ENCODE measurements at places on chromosomes 1 and 21.
A peak's percentile ranks its signal among the peaks of the same experiment; 100 is the strongest.

DNA sequence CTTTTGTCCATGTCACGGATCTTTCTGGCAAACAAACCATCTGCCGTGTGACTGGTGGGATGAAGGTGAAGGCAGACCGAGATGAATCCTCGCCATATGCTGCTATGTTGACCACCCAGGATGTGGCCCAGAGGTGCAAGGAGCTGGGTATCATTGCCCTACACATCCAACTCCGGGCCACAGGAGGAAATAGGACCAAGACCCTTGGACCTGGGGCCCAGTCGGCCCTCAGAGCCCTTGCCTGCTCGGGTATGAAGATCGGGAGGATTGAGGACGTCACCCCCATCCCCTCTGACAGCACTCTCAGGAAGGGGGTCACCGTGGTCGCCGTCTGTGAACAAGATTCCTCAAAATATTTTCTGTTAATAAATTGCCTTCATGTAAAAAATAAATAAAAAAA, 35.9 kb upstream of the NBL1 start:
- no peak for DNase-seq

DNA sequence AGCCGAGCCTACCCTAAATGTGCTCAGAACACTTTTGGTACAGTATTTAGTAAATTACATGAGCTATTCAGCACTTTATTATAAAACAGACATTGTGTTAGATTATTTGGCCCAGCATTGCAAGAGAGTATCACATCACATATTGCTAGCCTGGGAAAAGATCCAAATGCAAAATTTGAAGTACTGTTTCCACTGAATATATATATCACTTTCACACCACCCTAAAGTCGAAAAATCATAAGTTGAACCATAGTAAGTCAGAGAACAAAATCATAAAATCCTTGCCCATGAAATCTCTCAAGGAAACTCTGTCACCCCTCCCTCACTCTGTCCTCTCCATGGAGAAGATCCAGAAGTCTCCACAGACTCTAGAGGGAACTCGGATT, 33.1 kb downstream of the RGS8 start:
- no peak for DNase-seq

DNA sequence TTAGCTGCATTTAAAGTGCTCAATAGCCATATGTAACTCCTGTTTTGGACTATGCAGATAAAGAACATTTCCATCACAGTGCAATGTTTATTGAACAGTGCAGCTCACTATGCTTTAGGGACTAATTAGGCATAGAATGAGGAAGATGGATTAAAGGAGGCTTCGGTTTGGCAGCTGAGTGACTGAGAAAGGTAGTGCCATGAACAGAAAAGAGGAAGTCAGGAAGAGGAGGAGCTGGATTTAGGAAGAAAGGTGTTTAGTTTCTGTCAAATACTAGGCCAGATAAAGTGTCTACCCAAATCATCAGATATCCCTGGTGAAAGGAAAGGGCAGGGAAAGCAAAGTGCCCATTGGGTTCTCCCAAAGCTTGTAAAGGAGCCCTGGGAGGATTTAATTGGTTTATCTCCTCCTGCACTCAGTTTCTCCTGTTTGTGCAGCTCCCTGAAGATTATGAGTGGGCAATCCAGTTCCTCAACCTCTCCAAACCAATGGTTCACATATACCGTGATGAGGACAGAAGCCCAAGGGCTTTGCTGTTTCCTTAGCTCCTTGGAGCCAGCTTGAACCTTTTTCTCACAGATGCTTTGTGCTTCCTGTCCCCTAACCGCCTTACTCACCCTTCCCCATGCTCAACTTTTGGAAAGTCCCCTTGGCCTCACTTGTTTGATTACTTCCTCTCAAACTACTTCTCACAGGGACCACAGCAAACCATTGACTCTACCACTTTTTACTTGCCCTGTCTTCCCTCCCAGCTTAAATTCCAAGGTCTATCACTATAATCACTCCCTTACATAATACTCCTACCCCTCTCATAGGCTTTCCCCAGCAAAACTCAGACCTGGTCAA, 3.5 kb upstream of the RAP1A start:
- DNase-seq = no peak

DNA sequence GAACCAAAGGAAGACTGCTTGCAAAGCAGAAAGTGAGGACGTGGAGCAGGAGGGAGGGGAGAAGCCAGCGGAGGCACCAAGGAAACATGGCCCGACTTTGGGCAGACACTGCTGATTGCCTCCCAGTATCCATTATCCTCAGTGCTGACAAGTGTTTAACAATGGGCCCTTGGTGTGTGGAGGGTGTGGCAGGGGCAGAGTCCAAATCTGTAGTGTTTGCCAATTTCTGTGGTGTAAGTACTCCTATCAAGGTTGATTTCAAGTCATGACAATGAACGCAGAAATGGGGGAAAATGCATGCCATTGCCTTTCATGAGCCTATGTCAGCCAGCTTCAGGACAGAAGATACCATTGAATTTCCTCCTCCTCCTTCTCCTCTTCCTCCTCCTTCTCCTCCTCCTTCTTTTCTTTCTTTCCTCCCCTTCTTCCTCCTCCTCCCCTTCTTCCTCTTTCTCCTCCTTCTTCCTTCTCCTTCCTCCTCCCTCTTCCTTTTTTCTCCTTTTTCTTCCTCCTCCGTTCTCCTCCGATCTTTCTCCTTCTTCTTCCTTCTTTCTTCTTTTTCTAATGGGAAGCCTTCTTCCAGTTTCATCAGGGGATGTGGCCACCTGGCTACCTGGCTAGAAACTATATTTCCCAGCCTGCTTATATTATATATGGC, 10.3 kb upstream of the PHC2 start:
- no peak for DNase-seq

- DNase-seq = no peak
These were observed 206.3 kb downstream of the OMA1 start for GRCh38 chr1:58340185-58340584.

DNA sequence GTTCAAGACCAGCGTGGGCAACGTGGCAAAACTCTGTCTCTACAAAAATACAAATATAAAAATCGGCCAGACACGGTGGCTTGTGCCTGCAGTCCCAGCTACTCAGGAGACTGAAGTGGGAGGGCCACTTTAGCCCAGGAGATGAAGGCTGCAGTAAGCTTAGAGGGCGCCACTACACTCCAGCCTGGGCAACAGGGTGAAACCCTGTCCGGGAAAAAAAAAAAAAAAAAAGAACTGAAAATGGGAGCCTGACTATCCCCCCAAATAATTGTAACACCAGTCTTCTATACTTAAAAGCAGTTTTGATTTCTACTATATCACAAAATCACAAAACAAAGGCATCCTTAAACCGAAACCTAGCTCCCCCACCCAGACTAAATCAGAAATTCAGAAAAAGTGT, 60.3 kb downstream of the CDC42BPA start:
- no peak for DNase-seq

DNA sequence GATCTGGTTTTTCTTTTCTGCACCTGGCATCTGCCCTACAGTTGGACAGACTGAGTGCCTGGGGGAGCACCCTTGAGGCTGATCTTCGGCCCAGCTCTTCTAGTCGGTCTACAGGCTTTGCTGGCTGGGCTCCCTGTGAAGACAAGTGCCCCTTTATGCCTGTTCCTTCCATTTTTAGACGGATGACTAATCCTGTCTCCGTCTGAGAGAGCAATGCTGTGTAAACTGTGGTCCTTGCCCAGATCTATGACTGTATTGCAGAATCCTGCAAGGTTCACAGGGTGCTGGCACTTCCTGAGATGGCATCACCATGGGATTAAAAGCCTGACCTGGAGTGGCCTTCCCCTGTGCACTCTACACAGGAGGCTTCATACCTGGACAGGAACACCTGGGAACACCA, 47.6 kb upstream of the SAMD13 start:
- DNase-seq = no peak

DNA sequence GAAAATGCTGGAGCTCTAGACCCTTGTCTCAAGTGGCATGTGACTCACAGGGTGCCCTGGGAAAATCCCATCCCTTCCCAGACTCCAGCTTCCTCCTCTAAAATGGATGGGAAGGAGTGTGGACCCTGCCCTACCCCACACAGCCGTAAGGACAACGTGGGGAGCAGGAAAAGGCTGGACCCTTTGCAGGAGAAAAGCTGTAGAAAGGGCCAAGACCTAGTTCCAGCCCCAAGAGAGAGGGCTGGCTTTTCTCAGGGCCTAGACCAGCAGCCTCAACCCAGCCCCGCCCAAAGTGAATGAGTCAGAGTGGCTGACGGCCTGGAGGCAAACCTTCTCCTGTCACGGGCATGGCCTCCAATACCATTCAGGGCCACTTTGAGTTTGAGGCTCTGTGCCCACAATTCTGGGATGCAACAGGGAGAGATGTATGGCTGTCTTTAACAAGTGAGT, 1.1 kb downstream of the LAMB3 start:
- peak; percentile 80 for DNase-seq

- no peak for DNase-seq
These were observed 37.4 kb upstream of the CCDC27 start for GRCh38 chr1:3714814-3715213.

GRCh38 chr1:45928486-45929205, 125.2 kb downstream of the MAST2 start:
- no peak for DNase-seq

DNA sequence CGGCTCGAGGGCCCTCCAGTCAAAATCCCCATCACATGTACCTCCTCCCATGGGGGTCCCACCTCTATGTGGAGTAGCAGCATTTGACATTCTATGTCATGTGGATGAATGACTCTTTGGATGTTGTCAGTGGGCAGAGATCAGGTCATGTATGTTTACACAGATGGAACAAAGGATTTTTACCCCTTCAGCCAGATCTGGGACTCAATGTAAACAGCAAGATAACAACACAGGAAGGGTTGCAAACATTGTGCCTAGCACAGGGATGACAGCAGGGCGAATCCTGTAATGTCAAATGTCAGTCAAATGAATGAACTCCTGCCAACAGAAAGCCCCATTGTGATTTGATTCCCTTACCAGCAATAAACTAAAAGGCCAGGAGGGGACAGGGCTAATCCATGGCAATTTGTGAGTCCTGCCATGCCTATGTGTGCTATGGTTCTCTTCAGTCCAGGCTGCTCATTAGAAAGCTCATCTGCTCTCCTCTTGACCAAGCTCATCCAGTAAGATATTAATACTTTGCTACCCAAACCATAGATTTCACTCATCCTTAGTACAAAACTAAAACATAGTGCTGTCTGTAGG, 60.3 kb downstream of the PGBD5 start:
- no peak for DNase-seq

- DNase-seq = no peak
These were observed 47.6 kb upstream of the PPP2R5A start for GRCh38 chr1:212237651-212238050.

- no peak for DNase-seq
These were observed 36.5 kb downstream of the ZMYM1 start for GRCh38 chr1:35115459-35116383.

GRCh38 chr21:45934085-45934484, 47.5 kb upstream of the COL6A1 start:
- DNase-seq = no peak

- DNase-seq = peak; percentile 48
These were observed at the start of gene NMNAT2 for GRCh38 chr1:183417772-183418491. TSS of gene NMNAT2 (minus strand) at chr1:183418380. CDS start at chr1:183418267, 113 bp downstream.

GRCh38 chr21:20443558-20444155, 554.6 kb upstream of the NCAM2 start:
- DNase-seq = no peak

DNA sequence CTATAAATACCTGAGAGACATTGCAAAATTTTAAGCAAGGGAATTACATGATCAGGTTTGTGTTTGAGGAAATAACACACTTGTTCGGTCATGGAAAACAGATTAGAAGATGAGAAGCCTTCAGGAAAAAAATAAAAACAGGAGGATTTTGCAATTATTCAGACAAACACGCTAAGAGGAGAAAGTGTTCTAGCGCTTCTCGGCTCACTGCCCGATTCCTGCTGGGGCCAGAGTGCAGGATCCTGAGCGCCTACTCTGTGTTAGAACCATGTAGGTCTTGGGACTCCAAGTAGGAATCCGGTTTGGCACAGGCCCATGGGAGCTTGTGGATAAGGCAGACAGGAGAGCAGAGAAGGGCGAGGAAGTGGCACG, 8.1 kb upstream of the PRELP start:
- DNase-seq = no peak

DNA sequence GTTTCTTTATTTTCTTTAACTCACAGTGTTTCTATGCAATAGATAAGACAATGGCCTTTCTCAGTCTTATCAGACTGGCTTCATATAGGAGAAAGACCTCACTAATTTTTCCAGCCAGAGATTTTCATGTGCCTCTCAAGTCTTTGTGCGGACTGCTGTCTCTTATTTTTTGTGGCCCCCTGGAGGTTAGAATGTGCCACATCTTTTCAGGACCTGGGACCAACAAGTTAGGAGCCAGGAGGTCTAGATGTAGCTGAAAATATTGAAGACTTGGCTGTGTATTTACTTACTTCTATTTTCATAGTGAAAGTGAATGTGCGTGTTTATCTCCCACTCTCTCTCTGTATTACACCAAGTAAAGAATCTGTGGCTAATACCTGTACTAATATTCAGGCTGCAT, 42.1 kb upstream of the CFHR3 start:
- no peak for DNase-seq

GRCh38 chr1:41862384-41863221, 56.1 kb downstream of the HIVEP3 start:
- peak; percentile 75 for DNase-seq

DNA sequence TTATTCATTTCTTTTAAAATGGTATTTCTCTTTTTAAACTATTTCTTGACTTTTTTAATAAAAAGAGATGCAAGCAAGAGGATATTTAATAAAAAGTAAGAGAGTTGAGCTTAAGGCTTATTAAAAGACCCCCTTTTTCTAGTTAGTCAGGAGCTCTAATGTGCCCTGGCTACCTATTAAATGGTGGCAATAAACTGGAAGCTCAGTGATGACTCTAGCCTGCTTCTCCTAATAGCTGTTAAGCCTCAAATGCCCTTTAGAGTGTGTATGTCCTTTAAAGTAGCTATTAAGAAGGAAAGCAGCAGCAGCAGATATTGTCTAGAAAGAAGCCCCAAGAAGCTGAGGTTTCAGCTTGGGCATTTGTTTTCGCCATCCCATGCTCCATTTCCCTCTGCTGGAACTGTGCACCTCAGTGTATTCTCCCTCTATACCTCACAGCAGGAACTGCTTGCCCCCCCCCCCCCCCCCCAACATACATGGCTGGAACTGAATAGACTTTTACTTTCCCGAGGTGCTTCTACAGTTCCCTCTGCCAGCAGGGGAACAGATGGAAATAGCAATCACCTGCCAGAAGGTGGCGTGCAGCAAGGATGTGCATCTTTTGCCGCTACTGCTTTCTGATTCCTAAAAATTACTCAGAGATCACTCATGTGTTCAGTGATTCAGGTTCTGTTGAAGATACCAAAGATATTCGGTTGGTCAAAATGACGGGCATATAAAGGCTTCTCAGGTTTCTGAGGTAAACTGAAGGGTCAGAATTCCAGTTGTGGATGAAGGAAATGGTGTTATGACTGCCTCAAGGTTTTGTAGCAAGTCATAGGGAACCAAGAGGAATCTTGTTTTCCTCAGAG, 2.5 kb downstream of the RGS4 start:
- DNase-seq = peak; percentile 54

- no peak for DNase-seq
These were observed 665 bp downstream of the DAB1 start for GRCh38 chr1:57423135-57423655.

DNA sequence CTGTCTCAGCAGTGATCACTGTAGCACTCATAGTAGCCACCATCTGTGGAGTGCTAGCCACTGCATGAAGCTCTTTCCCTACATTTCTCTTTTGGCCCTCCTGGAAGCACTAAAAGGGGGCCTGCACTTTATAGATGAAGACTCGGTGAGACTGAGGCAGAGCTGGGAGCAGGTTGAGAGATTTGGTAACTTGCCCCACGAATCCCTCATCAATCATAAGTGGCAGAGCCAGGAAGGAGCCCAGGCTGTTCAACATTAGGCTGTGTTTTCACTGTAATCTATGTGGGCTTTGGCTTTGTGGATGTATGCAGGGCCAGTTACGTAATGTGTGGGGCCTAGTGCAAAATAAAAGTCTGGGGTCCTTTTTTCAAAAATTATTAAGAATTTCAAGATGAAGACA, 13.3 kb upstream of the ETV3 start:
- no peak for DNase-seq

Data from activated CD8-positive, alpha-beta memory T cell treated with anti-CD3 and anti-CD28 coated beads, Interleukin-2, amount 50 U/mL, for 48 hours (primary cell).